Inflammatory macrophage (primary cell): ENCODE measurements at places on chromosomes 1 and 21.
A peak's percentile ranks its signal among the peaks of the same experiment; 100 is the strongest.

DNA sequence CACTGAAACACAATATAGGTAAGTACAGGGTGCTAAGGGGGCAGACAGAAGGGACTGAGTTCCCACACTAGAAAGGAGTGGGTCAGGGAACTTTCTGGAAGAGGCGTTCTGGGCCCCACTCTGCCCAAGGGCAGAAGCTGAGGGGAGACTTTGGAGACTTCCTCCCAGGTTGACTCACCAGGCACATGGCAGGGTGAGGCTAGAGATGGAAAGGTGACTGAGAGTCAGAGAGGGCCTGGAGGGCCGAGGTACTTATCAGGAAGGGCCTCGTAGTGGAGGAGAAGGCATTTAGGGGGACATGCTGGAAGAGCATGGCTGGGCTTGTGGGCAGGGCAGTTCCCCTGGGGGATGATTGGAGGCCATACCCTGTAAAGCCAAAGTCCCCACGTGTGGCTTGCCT lies 159.9 kb upstream of the JUN start:
- no peak for DNase-seq

GRCh38 chr21:32003411-32003810 lies 130.6 kb downstream of the HUNK start:
- DNase-seq, result no peak

DNA sequence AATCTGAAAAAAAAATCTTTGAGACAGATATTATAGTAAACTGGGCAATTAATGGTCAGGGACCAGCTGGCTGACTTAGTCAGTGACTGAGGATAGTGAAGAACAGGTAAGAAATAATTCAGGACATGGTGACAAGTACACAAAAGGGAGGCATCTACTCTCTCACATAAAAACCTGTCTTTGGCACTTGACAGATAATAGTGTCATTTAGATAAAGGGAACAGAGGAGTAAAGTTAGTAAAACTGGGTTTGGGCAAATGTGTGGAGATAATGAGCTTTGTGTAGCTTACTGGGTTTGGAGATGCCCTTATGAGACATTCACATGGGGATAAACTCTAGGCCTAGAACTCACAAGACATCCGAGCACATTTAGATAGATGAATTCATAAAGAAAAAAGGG lies 4.0 kb downstream of the SSX2IP start:
- no peak for DNase-seq

DNA sequence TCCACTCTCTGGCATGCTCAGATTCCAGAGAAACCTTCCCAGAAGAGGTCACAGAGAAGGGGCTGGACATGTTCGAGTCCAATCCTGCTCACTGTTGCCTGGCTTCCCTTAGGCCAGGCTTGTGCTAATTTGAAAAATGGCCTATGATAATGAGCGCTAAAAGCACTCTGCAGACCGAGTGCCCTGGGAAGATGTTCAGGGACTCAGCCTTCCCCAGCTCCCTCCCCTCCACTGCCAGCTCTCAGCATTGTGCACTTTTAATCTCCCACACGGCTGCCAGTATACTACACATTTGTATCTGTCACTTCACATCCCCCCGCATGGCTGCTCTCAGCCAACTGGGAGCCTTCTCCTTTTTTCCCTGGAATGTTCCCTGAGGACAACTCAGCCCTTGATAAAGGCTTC lies 24.1 kb downstream of the FAM163A start:
- DNase-seq, result no peak

DNA sequence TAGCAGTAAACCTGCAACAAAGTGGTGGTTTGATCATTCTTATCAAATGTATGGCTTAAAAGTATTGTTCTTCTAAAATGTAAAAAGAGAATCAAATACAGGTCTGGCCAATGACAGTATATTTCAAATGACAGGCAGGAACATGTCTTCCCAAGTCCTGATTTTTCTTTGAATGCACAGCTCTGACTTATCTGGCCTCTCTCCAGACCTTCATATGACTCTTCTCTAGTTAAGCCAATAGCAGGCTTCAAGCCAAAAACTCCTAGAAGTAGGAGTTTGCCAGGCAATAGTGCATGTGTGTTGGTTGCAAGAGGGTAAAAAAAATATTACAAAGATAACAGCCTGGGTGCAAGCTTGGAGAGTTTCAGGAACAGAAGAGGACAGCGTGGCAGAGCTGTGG lies 345.5 kb downstream of the SMYD3 start:
- DNase-seq, result no peak

DNA sequence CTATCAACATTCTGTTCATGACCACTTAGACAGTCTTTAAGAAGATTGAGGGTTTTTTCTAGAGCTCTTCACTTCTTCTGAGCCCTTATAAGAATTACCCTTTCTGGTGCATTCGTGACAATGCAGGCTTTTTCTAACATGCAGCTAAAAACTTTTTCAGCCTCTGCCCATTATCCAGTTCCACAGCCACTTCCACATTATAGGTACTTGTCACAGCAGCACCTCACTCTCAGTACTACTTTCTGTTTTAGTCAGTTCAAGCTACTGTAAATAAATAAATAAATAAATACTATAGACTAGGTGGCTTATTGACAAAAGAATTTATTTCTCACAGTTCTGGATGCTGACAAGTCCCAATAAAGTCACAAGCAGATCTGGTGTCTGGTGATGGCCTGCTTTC lies 284.4 kb upstream of the PKN2 start:
- no peak for DNase-seq

- DNase-seq, result no peak
Measured at GRCh38 chr1:183328371-183328770, 89.8 kb downstream of the NMNAT2 start.

DNA sequence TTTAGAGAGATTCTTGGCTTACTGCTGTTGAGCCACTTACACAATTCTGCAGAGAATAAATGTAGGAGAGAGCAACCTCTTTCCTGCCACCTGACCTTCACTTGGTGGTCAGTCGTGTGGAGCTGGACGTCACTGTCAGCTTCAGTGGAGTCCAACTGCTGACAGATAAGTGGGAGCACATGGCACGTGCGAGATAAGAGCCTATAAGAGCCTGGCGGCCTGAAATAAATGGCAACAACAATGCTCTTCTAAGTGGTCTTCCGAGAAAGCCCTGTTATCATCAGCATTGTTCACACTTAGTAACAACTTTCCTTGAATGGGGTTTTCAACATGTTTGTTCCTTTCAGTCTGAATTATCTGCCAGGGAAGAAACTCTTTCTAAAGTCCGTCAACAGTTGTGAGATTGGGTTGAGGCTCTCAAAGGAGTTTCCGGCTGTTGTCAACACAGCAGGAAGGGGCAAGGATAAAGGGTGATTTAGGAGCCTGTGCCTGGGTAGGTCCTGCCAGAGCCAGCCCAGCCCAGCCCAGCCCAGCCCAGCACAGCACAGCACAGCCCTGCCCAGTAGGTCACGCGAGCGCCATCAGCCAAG lies 57.2 kb upstream of the RUNX1 start:
- no peak for DNase-seq

GRCh38 chr21:45147473-45148315 lies 73.3 kb downstream of the ADARB1 start:
- DNase-seq, result no peak

DNA sequence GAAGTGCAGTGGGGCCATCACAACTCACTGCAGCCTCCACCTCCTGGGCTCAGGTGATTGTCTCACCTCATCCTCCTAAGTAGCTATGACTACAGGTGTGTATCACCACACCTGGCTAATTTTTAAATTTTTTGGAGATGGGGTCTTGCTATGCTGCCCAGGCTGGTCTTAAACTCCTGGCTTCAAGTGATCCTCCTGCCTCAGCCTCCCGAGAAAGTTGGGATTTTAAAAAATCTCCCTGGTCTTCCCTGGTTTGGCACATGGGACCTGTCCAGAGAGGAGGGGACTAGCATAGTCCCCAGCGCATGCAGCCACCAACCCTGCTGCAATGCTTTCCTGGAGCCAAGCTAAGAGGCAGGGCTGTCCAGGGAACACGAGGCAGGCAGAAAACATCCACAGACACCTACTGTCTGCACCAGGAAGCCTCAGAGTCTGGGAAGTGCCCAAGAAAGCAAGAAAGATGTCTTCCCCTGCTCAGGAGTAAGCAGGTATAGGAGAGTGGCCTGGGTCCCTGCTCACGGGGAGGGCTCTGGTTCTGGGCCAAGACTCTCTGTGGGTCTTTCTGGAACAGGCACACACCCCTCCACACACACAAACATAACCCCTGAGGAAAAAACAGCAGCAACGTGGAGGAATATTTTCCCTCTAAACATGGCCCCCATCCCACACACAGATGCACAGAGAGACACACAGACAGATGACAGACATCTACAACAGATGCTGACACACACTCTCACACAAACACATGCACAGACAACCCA lies 30.8 kb downstream of the ECE1 start:
- no peak for DNase-seq

DNA sequence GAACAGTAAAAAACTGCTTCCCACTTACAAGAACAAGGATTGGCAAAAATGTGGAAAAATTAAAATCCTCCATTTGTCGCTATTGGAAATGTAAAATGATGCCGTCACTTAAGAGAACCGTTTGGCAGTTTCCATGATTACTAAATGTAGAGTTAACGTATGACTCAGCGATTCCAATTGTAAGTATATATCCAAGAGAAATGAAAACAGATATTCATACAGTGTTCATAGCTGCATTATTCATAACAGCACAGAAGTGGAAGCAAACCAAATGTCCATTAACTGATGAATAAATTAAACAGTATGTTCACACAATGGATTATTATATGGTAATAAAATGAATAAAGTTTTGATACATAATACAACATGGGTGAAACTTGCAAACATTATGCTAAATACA lies 971.0 kb downstream of the AMY1C start:
- DNase-seq, result no peak

DNA sequence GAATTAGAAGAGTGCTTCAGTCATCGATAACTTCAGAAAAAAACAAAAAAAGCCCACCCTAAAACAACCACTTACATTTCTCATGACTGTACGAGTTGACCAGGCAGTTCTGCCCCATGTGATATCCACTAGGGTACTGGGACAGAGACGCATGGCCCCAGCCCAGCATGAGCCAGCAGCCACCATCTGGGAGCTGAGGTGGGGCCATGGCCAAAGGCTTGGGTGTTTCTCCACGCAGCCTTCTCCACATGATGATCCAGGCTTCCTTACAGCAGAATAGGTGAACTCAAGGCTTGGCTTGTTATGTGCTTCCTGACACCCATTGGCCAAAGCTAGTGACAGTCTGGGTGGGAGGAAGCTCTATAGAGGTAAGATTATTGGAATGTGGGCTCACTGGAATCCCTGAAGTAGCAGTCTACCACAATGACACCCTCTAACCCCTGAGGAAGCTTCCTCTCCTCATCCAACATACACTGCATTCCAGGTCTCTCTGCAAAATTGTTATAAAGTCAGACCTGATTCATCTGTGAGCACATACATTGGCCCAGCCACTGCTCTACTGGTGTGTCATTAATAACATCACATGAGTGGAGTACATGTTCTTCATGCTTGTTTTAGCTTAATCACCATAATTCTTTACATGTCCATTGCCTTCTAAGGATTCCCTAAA lies 66.3 kb upstream of the NTPCR start:
- no peak for DNase-seq

DNA sequence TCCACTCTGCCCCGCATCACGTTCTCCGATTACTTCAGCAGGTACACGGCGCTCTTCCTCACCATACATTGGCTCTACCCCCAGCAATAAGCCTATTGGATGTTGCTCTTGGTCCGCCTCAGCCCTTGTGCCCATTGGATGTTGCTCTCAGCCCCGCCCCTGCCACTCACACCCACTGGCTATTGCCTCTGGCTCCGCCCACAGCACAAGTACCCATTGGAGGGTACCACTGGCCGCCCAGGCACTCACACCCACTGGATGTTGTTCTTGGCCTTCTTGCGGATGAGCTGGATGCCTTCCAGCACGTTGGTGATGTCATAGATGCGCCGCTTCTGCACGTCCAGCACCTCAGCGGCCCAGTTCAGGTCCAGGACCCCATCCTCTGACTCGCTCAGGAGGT lies 9.4 kb downstream of the E2F2 start:
- DNase-seq, result no peak

- DNase-seq, result no peak
Measured at GRCh38 chr1:85573322-85573721, 7.2 kb upstream of the CCN1 start.

DNA sequence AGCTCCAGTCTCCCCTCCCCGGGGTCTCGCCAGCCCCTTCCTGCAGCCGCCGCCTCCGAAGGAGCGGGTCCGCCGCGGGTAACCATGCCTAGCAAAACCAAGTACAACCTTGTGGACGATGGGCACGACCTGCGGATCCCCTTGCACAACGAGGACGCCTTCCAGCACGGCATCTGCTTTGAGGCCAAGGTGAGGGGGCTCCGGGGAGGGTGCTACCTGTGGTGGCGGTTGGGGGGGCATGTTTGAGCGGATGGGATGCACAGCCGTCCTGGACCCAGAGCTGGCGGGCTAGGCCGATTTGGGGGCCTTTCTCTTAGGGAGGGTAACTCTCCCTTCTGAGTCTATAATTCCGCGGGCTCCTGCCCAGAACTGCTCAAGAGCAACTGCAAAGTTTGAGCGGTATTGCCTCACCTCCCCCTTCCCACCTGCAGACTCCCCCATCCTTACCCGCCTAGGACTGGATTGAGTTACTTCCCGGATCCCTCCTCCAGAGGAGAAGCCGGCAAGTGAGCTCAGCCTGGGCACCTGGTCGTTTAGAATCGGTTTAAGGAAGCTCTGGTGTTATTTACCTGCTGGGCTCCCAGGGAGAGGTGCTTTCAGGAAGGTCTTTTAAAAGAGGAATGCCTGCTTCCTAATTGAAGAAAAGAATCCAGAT lies 730 bp downstream of the NOS1AP start:
- no peak for DNase-seq

DNA sequence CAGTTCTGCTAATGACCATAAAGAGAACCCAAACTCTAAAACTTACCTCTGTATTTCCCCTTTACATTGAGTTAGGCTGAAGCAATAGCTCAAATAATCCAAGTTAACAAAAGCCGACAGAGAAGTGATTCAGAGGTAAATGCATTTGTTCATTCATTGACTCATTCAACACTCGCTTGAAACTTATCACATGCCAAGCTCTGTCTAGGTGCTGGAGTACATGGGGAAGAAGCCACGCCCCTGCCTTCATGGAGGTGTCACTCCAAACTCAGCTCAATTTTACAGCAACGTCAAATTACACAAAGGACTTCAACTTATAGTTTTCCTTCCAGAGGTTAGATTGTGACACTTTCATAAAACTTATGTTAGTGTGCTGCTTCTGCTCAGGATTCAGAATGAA lies 45.8 kb downstream of the SLC25A24 start:
- no peak for DNase-seq

DNA sequence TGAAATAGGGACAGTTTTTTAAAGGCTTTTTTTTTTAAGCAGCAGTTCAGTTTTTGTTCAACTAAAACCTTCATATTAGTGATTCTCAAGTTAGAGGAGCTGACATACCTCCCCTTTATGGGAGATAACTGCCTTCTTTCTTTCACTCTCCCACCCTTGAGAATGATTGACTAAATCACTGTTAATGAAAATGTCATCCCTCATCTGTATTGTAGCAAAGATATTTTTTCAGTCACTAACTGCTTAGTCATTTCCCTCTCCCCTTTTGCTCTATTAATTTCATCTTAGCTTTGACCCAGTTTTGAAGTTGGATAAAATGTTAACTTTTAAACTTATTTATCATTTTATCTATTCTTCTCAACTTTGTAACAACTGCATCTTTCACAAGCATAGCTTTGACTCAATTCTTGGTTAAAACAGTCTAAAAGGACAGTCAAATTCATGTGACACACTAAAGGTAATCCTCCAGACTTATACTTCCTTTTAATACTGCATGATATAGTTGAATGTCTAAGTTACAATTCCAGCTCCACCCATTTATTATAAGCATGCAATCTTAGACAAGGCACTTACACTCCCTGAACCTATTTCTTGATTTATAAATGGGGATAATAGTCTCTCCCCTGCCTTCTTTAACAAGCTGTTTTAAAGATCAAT lies 17.1 kb downstream of the CAPZA1 start:
- peak; percentile 32 for DNase-seq

GRCh38 chr1:184945029-184945428 lies 29.3 kb downstream of the NIBAN1 start:
- DNase-seq, result peak; percentile 66
